ENCODE measurements at places on chromosomes 12 and 14. TPM values are rescaled to one million over a fixed set of nuclear protein-coding genes. Genes with fewer than 3 reads are reported as not detected.

DNA sequence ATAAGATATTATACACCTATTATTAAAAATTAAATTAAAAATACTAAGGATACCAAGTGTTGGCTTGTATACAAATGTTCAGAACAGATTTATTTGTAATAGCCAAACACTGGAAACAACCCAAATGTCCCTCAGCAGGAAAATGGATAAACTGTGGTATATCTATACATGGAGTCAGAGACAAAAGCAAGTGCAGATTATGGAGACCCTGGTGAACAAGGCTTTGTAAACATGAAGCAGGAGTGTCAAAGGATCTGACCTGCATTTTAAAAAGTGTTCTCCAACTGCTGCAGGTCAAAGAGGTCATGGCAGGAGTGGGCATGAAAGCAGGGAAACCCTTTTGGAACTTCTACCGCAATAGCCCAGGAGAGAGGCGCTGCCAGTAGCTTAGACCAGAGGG lies 181.6 kb downstream of the STXBP6 start:
- no peak for DNase-seq

GRCh38 chr12:113990250-113991223 lies 24.4 kb upstream of the RBM19 start:
- DNase-seq = no peak

GRCh38 chr14:69285661-69286255 lies 25.8 kb downstream of the GALNT16 start:
- no peak for DNase-seq

DNA sequence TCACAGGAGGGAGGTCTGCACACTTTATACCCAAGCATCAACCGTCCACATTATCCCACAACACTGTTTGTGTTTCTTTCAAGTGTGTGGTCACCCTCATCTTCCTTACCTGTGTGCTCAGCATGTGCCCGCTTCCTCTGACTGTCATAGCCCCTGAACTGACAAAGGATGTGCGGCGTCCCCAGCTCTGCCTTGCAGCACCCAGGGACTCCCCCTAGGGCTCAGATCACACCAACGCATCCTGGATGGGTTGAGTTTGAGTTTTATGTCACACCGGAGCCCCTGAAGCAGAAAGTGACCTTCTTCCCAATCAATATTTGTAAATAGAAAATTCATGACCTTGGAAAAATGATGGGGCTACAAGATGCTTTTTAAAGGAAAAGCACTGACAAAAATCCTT lies 770.7 kb upstream of the TMEM132C start:
- no peak for DNase-seq

GRCh38 chr14:74964787-74965485 lies 9.5 kb upstream of the PGF start:
- no peak for DNase-seq

Gene MFAP5
- 0.25 TPM for total RNA-seq

DNA sequence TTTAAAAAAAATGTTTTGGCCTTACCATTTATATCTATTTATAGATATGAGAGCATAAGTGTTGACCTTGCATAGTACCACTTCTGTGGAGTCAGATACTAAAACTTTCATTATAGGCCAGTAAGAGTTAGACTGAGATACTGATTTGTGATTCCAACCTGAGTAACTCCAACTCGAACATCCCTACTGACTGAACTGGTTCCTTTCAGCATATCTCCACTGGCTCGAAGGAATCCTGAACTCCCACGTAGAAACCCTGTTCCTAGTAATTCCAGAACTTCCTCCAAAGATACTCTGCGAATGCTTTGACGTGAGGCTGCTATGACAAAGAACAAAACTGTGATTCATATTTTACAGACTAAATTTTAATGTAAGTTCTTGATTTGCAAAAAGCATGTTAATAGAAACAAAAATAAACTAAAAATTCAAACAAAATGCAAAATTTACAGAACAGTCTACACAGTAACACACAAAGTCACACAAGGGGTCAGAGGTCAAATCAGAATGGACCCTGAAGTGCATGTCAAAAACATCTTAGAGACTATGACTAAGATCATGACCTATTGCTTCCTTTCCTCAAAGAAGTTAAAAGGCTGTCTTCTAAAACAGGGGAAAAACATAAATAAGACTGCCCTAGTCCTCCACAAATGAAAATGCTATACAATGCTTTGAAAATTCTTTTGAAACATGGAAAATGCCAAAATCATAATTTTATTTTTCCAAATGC lies 31.5 kb downstream of the HEATR5A start:
- DNase-seq = no peak

DNA sequence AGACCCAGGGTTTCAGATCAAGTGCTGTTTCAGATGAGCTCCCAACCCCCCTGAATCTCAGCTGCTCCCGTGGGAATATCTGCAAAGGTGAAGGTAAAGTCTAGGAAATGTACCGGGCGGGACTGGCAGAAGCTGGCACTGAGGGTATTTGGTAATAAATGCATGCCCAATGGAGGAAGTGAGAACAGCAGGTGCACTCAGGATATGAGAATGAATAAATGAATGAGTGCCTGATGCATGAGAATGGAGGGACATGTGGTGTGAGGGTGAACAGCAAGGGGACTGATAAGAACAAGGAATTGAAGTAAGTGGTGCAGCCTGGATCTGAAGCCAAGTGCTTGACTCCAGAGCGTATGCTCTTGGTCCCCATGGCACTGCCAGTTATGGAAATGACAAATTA lies 11.6 kb downstream of the RAPGEF3 start:
- DNase-seq = no peak

- DNase-seq = no peak
Observed at GRCh38 chr12:21831791-21832344, 57.4 kb upstream of the KCNJ8 start.

DNA sequence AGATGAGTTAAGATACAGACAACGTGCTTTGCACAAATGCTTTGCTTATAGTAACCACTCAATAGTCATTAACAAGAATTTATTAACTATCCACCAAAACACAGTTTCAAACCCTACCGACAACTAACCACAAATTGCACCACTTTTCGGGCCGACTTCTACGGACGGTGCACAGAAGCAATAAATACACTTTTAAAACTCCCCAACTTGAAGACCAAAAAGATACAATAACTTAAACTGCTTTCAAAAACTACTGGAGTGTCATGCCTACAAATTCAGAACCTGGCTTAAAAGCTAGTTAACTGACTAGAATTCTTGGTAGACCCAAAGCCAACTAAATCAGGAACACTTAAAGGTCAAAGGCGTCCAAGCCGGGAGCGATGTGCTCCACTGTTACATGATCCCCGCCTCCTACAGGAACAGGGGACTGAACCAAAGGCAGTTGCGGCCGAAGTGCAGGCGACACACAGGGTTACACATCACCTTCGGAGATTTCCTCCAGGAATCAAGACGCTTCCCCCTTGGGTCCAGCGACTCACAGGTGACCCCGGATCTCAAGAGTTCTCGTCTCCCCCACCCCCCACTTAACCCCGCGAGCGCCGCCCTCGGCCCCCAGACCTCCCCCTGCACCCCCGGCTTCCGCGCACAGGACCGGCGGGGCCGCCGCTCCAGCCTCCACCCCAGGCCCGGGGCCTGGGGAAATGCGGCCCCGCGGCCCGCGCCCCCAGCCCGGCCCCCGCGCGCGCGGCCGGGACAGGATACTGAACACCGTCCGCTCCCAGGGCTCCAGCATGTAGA lies 507 bp downstream of the SPTSSA start:
- no peak for DNase-seq

DNA sequence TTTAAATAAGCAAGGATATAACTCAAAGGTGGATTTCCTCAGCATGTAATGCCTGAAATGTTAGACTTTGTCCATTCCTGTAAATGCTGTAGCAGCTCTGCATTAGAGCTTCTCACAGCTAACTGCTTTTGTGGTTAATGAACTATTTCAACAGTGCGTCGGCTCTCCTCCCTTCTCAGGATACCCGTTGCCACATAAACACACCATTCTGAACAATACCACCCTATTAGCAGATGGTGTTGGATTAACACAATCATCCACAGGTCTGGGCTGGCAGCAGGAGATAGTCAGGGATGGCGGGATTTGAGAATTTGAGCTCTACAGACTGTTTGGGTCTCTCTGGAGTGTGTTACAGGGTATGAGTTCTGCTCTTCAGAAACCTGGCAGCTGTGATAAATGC lies 33.5 kb upstream of the C12orf42 start:
- DNase-seq = no peak

DNA sequence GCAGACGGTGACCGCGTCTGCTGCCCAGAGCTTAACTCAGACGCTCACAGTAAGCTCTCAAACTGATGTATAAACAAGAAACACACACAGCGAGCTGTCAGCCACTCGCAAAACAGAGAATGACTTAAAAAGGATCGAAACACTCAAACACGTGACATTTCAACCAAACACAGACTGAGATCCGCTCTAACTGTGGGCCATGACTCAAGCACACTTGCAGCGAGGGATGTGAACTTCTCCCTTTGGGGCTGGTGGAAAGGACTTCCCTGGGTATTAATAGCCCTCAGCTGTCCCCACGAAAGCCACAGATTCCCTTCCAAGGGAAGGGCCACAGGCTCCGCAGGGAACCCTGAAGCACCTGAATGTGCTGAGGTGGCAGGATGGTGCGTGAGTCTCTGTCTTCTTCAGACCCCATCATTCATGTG lies 29.1 kb downstream of the CCDC88C start:
- DNase-seq = no peak

DNA sequence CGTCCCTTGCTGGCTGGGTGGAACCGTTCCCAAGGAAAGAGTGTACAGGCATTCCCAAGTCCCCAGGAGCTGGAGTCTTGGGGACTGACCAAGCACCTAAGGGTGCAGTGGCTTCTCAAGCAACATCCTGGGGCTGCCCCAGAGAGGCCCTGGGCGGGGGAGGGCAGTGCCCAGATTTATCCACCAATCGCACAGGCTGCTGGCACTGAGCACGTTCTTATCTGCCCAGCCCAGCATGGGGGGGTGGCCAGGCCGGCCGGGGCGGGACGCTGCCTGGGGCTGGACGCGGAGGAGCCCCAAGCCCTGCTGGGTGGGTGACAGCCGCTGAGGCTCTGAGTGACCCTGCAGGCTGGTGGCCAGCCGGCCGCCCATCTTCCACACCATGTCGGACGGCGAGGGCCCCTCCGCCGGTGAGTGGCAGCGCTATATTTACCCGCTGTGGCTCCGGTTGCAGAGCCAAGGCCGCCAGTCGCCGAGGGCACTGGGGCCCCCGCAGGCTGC lies 53.4 kb downstream of the CYP46A1 start:
- DNase-seq = no peak

DNA sequence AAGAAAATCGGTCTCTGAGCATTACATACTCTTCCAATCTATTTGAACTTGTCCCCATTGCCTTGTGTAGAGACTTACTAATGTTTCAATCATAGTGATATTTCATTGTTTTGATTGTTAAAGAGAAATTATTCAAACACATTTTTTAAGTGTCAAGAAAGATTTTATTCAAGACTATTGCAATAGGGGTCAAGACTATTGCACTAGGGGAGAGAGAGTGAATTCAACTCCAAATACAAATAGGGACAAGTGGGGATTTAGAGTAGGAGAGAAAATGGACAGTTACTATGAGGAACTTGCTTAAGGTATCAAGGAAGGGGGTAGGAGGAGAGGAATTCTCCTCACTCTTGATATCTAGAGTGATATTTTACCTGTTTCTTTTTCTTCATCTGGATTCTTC lies 73.1 kb downstream of the FAR2 start:
- no peak for DNase-seq

DNA sequence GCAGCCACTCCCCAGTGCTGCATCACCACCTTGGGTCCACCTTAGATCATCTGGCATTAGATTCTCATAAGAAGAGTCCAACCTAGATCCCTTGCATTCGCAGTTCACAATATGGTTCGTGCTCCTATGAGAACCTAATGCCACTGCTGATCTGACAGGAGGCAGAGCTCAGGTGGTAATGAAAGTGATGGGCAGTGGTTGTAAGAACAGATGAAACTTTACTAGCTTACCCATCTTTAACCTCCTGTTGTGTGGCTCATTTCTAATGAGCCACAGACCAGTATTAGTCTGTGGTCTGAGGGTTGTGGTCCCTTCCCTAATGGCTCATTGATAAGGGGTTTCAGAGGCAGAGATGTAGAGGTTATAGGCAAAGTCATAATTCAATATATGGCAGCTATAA lies 615.9 kb upstream of the MIS18BP1 start:
- DNase-seq = no peak

Gene NOVA1
- total RNA-seq = 2.1 TPM

DNA sequence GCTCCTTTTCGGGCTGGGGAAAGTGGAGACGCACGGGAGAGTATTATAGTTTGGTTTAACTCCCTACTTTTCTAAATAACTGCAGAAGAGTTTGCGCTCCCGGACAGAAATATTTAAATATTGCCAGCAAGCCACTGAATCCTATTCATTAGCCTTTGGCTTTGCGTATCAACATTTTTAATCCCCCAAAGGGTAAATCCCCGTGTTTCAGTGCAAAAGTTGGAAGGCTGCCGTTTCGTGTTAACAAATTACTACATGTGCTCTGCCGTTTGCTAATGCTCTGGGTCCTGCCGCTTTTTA lies 372 bp upstream of the DPF3 start:
- DNase-seq = no peak

DNA sequence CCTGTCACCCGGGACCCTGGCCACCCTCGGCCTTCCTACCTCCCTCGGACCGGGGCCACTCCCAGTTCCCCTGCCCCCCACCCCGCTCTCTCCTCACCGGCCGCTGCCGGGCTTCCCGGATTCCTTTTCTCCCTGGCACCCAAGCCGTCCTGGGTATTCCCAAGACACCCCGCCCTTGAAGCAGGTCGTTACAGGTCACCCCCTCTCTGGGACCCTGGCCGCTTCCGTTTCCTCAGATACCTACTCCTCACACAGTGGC lies 493 bp downstream of the NUMB start:
- DNase-seq = no peak

Gene VTI1B
- 49.3 TPM for total RNA-seq

- no peak for DNase-seq
Observed at GRCh38 chr12:110821917-110822316, 24.9 kb upstream of the CCDC63 start.

Gene TPPP2
- total RNA-seq = not detected

Measured in pulmonary artery endothelial cell (primary cell).